Pulmonary artery endothelial cell (primary cell): ENCODE measurements at places on chromosomes 6 and 20. TPM values are rescaled to one million over a fixed set of nuclear protein-coding genes. Genes with fewer than 3 reads are reported as not detected.

Gene TAAR1
- not detected in 2 replicates for total RNA-seq

Gene CDH26
- total RNA-seq: 0.07 and 0.14 TPM in 2 replicates

Gene CGA
- not detected in 2 replicates for total RNA-seq

Gene SLC32A1
- not detected in 2 replicates for total RNA-seq

Gene BMP6
- total RNA-seq: 281 and 299 TPM in 2 replicates

Gene F13A1
- not detected in 2 replicates for total RNA-seq
